ENCODE measurements at places on chromosomes 11 and 22.
A peak's percentile ranks its signal among the peaks of the same experiment; 100 is the strongest.

GRCh38 chr11:107370390-107370789 lies 87.2 kb downstream of the CWF19L2 start:
- DNase-seq = no peak

DNA sequence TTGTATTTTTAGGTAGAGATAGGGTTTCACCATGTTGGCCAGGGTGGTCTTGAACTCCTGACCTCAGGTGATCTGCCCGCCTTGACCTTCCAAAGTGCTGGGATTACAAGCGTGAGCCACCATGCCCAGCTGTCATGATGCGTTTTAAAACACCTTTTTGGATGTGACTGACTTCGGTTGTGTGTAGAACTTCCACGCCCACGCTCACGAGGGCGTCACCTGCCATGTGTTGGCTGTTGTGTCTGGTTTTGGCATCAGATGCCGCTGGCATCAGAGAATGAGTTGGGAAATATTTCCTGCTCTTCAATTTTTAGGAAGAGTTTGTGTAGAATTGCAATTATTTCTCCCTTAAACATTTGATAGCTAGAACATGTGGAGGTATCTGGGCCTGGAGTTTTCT lies 109.1 kb downstream of the KCNQ1 start:
- no peak for DNase-seq

- DNase-seq = no peak
These were observed 840 bp downstream of the VPREB3 start for GRCh38 chr22:23753385-23753784.

DNA sequence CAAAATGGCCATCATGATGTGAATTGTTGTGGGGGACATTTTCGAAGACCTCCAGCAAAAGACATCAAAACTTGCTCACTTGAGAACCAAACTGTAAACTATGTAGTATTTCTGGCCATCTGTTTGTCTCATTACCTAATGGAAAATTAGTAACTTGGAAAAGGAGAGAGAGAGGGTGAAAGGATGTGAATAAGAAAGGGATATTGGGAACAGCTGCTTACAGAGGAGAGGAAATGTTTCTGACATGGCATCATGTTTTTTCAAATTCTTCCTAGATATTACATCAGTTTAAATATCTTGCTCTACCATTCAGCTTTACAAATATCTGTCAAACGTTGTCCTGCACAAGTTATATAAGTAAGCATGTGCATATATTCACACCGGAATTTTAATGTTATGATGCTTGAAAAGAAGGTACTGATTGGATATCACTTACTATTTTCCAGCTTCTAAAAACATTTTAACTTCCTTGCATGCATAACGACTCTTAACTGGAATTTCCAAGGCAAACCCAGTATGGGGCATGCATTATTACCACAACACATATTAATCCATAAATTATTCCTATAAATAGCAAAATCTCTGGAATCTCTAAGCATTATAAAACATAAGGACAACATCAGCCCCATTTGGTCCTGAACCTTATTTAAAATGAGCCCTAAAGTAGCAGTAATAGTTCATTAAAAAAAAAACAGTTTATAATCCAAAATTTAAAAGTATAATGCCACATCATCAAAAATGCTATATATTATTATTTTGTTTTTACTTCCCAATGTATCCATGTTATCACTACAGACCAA lies 20.0 kb downstream of the GUCY1A2 start:
- DNase-seq = no peak

DNA sequence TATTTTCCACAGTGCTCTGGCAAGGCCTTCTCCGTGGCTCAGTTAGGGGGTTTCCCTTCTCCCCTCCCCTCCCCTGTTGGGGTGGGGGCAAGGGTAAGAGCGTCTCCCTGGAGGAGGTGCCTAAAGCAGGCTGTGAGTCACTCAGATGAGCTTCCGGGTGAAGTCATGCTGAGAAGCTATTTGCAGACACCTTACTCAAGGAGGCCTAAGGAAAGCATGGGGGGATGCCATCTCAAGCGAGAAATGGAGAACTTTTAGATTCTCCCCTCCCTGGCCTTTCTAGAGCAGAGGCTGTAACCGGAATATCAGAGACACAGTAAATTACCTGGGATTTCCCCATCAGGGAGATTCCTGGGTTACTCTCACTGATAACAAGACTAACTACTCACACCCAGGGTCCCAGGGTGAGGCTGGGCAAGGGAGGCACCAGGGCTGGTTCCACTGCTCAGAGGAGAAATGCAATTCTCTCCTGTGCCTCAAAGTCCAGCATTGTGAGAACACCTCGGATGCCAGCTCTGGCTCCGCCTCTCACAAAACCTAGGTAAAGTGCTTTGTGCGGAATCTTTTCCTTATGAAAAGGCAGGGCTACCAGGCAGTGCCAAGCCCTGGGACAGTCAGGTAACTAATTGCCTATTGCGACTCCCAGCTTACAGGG lies 123.6 kb downstream of the ABTB2 start:
- no peak for DNase-seq

GRCh38 chr11:74697722-74698121 lies 33.5 kb downstream of the CHRDL2 start:
- no peak for DNase-seq

DNA sequence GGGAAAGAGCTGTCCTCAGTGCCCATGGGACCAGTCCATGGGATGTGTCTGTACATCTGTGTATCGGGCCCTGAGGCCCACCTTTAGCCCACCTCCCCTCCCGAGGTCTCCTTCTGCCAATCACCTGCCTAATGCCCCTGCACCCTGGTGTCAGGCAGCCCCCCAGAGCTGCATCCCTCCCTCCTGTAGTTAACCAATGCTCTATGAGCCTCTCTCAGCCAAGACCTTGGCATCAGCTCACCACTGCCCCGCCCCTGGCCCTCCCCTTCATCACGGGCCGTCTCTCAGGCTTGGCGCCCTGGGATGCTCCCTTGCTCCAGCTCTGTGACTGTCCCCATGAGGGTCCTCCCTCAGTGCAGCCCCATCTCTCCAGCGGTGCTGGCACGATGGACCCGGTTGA lies 18.5 kb downstream of the MGAT3 start:
- no peak for DNase-seq

GRCh38 chr11:30143098-30143705 lies 87.6 kb upstream of the FSHB start:
- peak; percentile 19 for DNase-seq

DNA sequence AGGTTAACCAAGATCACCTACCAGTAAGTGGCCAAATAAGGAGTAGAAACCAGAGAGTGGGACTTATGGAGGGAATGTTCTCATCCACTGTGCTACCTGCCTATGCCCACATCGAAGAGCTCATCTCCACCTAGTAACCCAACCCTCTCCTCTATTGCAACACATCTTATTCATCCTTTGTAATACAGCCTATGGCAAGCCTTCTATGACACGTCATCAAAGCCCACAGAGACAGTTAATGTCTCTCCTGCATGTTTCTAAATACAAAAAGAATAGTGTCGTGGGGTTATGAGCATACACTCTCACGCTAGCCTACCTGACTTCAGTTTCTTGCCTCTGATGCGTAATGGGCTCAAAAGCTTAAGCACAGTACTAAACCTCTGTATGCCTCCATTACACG lies 1158.1 kb upstream of the TENM4 start:
- DNase-seq = no peak

GRCh38 chr22:40263191-40263590 lies 83.1 kb upstream of the ADSL start:
- DNase-seq = no peak

GRCh38 chr11:17129003-17129402 lies 51.5 kb upstream of the RPS13 start:
- no peak for DNase-seq

DNA sequence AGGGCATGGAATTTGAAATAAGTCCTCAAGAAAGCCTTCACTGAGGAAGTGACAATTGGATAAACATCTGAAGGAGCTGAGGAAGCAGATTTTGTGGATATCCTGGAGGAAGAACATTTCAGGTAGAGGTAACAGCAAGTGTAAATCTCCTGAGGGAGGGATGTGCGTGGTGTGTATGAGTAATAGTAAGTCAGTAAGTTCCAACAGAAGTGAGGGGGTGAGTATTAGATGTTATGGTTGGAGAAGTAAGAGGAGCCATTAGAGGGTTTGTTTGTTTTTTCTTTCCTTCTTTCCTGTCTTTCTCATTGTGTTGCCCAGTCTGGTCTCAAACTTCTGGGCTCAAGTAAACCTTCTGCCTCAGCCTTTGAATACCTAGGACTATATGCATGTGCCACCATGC lies 29.0 kb downstream of the ANKRD42 start:
- no peak for DNase-seq

DNA sequence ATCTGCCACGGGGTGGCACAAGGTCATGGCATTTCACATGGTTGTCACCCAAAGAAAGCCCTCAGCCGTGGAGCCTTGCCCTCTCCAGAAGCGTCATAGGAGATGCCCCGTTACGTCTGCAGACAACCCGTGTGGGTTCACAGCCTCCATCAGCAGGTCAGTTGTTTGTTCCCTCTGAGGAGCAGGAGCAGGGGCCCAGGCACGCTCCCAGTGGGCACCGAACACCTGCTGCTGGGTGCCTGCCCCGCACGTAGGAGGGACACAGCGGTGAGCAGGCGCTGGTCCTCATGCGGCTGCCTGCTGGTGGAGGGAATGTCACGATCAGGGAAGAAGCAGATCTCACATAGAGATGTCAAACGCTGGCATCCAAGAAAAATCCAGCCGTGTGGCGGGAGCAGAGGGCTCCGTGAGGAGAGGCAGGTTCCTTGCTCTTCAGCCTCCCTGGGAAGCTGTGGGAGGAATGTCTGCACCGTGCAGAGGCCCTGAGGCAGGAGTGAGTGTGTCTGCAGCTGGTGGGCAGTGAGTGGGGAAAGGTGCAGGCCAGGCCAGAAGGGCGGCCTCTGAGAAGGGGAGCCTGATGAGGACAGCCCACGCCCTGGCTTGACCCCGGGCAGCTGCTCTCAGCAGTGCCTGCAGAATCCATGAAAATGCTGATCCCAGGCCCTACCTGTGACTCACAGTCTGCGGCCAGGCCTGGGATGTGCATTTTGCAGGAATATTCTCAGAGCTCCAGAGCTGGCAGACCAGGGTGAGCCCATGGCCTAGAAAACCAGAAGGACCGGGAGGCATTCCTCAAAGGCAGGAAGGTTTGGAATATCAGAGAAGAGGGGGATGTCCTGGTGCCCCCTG lies 36.4 kb upstream of the TH start:
- no peak for DNase-seq

DNA sequence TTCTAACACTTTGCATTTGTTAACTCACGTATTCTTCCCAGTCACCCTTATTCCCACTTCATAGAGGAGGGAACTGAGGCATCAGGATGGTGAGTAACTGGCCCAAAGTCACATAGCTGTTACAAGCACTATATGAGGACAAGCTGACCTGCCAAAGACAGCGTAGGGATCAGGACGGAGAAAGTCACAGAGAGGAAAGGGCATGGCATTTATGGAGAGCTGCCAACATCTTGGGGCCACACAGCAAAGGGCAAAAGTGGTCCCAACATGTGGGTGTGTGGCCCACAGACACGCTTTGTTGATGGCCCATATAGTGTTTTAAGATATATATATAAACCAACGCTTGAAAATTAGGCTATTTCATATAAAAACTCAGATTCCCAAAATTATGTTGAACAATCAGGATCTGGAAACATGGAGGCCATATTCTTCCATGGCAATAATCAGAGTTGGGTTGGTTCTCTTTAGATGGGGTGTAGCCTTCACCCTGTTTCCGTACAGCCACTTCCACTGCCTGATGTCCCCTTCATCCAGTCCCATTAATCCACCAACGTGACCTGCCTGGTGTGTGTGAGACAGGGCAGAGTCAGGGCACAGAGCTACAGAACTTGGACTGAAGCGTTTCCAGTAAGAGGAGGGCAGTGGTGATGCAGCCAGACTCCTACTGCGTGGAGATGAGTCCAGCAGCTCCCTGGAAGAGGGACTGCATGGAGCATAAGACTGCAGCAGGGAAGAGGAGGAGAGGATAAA lies 39.9 kb upstream of the CD5 start:
- no peak for DNase-seq

- no peak for DNase-seq
These were observed 72.7 kb upstream of the ARFGAP3 start for GRCh38 chr22:42929838-42930155.

DNA sequence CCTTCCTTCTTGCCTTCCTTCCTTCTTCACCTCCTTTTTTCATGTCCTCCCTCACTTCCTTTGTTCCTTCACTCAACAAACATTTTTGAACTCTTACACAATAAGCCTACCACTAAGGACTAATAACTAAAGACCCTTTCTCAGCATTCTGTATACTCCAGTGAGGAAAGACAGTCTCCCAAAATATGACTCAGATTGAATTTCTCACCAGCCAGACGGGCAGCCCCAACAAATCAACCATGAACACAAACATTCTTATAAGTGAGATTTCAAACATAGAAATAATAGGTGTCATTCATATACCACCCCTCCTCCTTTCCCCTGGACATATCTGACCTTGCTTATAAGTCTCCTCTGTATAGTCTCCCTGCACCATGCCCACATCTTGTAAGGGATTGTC lies 1079.7 kb downstream of the OPCML start:
- no peak for DNase-seq

- no peak for DNase-seq
These were observed 4.7 kb upstream of the ASCC2 start for GRCh38 chr22:29842740-29843139.

DNA sequence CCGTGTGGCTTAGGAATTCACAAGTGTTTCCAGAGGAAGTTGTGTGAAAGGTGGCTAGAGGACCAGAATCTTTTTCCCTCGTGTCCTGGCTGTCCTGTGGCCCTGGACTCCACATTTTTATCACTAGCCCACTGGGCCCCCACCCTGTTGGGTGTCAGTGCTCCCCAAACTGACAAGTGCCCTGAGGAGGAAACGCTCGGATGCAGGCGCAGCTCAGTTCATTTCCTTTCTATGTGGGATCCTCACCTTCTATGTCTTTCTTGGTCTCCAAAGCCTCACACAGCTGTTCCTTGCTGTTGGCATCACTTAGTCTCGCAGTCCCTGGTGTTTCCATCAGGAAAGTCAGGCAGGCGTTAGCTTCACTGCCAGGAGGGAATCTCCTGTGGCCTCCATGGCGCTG lies 68.0 kb upstream of the KCNQ1OT1 start:
- DNase-seq = no peak

DNA sequence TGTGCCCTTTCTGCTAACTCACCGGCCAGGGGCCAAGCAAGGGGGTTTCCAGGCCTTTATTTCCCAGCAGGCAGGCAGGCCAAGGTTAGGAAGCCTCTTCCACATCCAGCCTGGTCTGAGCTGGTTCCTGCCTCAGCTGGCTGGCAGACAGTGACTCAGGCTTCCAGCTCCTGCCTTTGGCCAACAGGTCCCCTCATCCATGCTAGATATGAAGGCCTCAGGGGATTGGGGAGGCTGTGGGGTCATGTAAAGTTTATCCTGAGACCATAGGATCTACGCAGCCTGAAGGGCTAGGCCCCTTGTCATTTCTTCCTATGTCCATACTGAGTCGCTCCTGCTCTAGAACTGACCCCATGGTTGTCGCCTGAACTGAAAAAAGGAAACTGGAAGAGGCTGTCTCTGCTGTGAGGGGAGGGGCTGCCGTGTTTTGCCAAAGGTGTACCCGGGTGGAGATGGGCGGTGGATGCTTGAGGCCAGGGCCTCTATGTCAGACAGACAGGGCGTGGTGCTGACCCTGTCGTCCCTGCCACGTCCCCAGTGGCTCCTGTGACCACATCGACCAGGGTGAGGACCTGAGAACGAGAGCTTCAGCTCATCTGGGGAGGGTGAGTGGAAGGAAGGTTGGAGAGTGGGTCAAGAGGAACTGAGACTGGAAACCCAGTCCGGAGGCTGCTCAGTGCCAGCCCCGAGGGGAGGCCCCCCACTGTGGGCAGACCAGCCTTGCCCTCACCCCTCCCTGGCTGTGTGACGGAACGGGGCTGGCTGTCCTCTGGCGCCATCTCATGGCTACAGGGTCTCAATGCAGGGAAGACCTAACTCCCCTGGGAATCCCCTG lies 17.0 kb downstream of the P2RY6 start:
- peak; percentile 75 for DNase-seq

GRCh38 chr22:26097840-26098239 lies 71.4 kb upstream of the SEZ6L start:
- no peak for DNase-seq

GRCh38 chr11:327581-327923 lies 6.9 kb upstream of the IFITM3 start:
- no peak for DNase-seq
